ENCODE measurements at places on chromosomes 11 and 22. TPM values are rescaled to one million over a fixed set of nuclear protein-coding genes. Genes with fewer than 3 reads are reported as not detected.

- no peaks in the 10 kb centered on the region for H3K36me3 ChIP-seq
- no peak for DNase-seq
- H3K27me3 ChIP-seq, result peaks cover 43% of the 10 kb centered on the region
- H3K4me1 ChIP-seq, result no peaks in the 10 kb centered on the region
Observed at GRCh38 chr11:71114124-71114851, 138.1 kb downstream of the SHANK2 start.

DNA sequence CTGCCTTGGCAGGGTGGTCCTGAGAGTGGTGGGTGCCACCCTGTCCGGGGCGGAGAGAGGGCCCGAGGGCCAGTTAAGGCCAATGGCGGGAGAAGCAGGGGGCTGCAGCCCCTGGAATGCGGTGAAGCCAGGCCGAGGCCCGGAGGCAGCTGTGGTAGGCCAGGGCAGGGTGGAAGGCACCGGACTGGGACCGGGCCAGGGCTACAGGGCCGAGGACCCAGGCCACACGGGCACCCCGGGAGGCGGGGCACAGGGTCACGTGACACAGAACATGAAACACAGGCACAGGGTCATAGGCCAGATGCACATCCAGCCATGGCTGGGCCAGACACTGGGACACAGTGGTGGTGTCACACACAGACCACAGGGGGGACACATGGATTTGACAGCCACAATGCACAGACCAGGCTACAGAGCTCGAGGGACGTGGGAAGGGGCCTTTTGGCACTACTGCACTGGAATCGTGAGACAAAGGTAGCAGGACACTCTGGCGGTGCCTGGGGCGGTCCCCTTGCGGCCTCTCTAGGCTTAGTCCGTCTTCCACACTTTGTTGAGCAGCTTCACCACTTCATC, 2.8 kb downstream of the SLC25A1 start:
- no peaks in the 10 kb centered on the region for H3K27me3 ChIP-seq
- no peak for DNase-seq
- H3K4me1 ChIP-seq, result peaks cover 68% of the 10 kb centered on the region
- H3K27ac ChIP-seq, result no peak overlapping the region

DNA sequence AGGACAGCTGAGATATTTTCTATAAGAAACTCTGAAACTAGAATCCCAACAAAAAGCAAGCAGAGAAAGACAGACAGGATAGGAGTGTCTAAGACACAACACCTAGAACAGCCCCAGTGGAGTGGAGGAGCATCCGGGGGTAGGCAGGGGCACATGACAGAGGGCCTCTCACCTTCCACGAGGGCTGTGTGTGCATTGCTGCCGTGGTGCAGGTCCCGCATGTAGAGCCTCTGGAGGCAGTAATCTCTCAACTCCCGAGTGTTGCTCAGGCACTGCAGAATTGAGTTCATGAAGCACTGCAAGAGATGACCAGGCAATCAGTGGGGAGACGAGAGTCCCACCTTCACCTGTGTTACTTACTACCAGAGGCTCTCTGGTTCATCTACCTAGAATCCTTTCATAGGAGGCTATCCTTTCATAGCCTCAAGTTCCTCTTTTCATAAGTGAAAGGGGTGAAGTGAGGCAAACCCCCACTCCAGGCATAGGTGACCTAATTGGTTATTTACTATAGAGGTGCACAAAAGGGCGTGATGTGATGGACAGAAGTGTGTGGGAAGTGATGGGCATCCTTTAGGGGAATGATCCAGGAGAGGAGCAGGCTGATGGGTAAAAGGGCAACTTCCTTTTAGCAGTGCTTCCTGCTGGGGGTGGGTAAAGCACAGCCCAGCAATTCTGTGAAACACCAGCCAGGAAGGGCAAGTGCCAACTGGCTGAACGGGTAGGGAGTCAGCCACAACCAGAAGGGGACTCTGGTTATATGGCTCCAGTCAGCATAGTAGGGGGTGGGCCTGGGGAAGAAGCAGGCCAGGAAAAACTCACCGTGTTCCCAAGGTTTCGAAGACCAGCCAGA, 13.1 kb upstream of the MFRP start:
- H3K27me3 ChIP-seq, result peaks cover 12% of the 10 kb centered on the region
- no peaks in the 10 kb centered on the region for H3K36me3 ChIP-seq
- no peak for DNase-seq
- H3K4me3 ChIP-seq, result no peak overlapping the region

DNA sequence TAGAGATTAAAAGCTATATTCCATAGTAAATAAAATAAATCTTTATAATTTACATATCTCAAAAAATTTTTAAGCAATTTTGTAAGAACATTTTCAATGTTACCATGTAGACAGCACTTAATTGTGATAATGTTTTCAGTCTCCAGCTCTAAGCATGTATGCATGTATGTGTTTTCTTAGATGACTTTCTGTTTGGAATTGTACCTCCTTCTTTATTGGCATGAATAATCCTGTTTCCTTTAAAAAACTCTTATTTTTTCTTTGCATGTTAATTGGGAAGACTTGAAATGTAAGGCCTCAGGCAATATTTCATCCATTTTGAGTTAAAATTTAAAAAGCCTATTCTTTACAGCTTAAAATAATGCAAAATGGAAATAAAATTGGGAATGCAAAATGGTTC, 2.0 kb upstream of the OR2AG1 start:
- H3K4me3 ChIP-seq, result no peak overlapping the region
- H3K36me3 ChIP-seq, result no peaks in the 10 kb centered on the region
- no peaks in the 10 kb centered on the region for H3K27me3 ChIP-seq
- no peak overlapping the region for H3K27ac ChIP-seq
- no peaks in the 10 kb centered on the region for H3K4me1 ChIP-seq

DNA sequence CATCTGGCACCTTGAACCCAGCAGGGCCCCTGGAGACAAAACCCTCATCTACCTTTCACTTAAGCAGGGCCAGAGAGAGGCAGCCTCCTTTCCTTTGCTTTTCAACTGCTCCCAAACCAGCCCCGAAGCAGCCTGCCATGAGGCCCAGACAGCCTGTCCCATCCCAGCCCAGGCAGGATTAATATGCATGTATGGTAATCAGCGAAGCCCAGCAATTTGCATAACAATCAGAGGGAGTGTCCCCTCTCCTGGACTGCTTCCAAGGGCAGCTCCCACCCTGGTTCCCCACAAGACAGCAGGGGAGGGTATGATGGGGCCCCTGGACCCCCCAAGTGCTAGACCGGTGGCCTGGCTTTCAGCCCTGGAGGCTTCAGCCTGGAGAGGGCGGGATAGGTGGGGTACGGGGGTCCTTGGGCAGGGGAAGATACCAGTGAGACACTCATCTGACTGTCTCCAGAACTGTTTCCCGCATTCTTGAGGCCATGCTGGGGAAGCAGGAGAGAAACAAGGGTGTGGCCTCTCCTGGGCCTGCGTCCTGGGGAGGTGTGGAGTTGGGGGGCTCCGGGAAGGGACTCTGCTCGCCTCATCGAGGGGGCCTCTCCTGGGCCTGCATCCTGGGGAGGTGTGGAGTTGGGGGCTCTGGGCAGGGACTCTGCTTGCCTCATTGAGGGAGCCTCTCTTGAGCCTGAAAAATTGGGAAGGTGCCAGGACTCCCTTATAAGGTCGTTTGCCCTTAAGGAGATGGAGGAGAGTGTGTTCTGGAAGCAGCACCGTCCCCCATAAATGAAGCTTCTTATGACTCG, 93.2 kb upstream of the PRR5 start:
- no peak overlapping the region for H3K4me3 ChIP-seq
- no peaks in the 10 kb centered on the region for H3K4me1 ChIP-seq
- no peaks in the 10 kb centered on the region for H3K36me3 ChIP-seq
- DNase-seq, result no peak

GRCh38 chr11:63908631-63909401, 8.1 kb downstream of the RCOR2 start:
- H3K27ac ChIP-seq, result no peak overlapping the region
- H3K36me3 ChIP-seq, result peaks cover 70% of the 10 kb centered on the region
- no peak for DNase-seq
- H3K27me3 ChIP-seq, result no peaks in the 10 kb centered on the region
- H3K4me1 ChIP-seq, result peaks cover 18% of the 10 kb centered on the region

GRCh38 chr11:1456596-1457325, 29.8 kb downstream of the MOB2 start:
- H3K4me3 ChIP-seq, result no peak overlapping the region
- peaks cover 19% of the 10 kb centered on the region for H3K4me1 ChIP-seq
- H3K36me3 ChIP-seq, result no peaks in the 10 kb centered on the region
- no peak overlapping the region for H3K27ac ChIP-seq

GRCh38 chr22:26672060-26672471, 14.7 kb downstream of the MIAT start:
- H3K4me1 ChIP-seq, result peaks cover 44% of the 10 kb centered on the region
- peak overlapping the region; percentile 82 for H3K4me3 ChIP-seq
- H3K27me3 ChIP-seq, result no peaks in the 10 kb centered on the region
- peak overlapping the region; percentile 96 for H3K27ac ChIP-seq
- no peaks in the 10 kb centered on the region for H3K36me3 ChIP-seq
- DNase-seq, result peak; percentile 75

DNA sequence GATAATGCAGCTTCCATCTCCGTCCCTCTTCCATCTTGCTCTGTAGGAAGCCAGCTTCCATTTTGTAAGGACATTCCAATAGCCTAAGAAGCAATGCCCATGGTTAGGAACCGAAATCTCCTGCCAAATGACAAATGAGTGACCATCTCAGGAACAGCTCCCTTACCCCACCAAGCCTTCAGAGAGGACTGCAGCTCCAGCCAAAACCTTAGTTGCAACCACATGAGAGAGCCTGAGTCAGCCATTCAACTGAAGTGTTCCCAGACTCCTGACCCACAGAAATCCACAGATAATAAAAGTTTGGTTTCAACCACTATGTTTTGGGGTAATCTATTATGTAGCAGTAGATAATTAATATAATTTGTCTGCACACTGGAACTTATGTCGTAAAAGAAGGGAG, 51.7 kb upstream of the LDLRAD3 start:
- H3K27me3 ChIP-seq, result no peaks in the 10 kb centered on the region
- no peak overlapping the region for H3K4me3 ChIP-seq
- peaks cover 13% of the 10 kb centered on the region for H3K4me1 ChIP-seq
- no peak overlapping the region for H3K27ac ChIP-seq
- no peak for DNase-seq

DNA sequence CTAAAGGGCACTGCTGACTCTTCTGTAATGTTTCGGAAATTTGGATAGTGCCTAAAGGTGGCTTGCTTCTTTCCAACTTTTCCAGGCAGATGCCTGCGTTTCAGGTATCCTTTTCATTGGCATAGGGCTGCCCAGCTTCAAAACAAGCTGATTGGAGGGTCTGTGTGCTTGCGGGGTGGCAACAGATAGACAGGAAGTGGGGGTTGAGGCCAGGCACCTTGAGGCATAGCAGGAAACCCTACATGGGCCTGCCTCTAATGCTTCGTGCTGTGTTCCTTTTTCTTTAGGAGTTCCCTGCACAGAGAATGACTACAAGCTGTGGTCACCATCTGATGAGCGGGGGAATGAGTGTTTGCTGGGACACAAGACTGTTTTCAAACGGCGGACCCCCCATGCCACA, 92.2 kb upstream of the SORL1-AS1 start:
- DNase-seq, result no peak
- H3K4me3 ChIP-seq, result no peak overlapping the region
- H3K4me1 ChIP-seq, result no peaks in the 10 kb centered on the region
- H3K36me3 ChIP-seq, result peaks cover 3% of the 10 kb centered on the region

DNA sequence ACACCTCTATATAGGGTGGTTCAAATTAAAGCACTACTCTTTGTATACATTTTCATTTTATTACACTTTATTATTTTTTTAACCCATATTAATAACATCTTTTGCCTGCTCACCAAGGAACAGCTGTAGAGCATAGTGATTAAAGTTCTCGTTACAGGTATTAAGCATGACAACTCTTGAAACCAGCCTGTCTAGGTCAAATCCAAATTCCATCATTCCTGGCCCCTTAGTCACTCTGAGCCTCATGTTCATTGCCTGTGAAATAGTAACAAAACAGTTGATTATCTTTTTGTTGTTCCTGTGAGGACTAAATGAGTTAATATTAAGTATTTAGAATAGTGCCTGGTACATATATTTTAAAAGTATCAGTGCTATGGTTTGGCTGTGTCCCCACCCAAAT, 334.5 kb downstream of the RAB38 start:
- H3K36me3 ChIP-seq, result no peaks in the 10 kb centered on the region
- DNase-seq, result no peak
- no peaks in the 10 kb centered on the region for H3K4me1 ChIP-seq
- H3K4me3 ChIP-seq, result no peak overlapping the region
- H3K27me3 ChIP-seq, result no peaks in the 10 kb centered on the region

- H3K4me1 ChIP-seq, result peaks cover 30% of the 10 kb centered on the region
- no peaks in the 10 kb centered on the region for H3K27me3 ChIP-seq
- no peak for DNase-seq
- H3K36me3 ChIP-seq, result peaks cover 3% of the 10 kb centered on the region
- no peak overlapping the region for H3K4me3 ChIP-seq
Observed at GRCh38 chr11:3058753-3059664, 1.8 kb upstream of the CARS1 start.

DNA sequence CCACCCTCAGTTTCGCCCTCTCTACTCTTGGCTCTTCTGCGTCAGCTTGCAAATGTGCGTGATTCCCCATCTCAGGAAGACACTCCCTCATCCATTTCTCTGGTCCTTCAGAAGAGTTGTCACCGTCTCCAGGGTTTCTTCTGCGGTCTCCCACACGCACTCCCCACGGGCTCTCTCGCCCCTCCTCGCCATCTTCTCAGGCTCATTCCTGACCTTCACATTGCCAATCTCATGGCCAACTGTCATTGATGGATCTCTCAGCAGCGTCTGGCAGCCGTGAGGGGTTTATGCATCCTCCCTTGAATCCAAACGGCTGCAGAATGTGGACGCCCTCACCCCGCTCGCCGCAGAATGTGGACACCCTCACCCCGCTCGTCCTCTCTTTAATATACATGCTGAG, 10.5 kb downstream of the SYNGR1 start:
- peak overlapping the region; percentile 63 for H3K27ac ChIP-seq
- no peak overlapping the region for H3K4me3 ChIP-seq
- no peak for DNase-seq
- H3K27me3 ChIP-seq, result no peaks in the 10 kb centered on the region

DNA sequence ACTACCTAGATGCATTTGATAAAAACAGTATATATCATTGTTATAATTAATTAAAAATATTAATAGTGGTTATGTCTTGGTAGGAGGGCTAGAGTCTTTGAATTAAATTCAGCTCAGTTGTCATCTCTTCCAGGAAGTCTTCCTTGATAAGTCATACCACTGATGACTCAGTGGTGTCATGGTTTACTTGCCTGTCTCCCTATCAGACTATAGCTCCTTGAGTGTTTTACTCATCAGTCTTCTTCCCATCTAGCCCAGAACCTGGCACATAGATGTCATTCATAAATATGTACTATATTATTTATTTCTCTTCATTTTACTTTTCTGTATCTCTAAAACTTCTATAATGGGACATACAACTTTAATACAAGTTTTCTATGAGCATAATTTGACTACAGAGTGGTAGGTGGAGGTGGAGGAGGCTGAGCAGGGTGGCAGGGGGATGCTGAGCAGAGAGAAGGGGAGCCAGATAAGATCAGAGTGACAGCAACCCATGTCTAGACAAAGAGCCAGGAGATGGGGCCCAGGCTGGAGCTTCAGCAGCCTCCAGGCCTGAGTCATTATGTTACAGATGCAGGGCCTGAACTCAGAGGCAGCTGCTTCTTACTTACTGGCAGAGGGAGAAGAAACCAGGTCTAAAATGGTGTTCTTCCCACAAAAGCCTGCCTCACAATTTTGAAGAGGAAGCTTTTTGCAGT, 82.3 kb upstream of the PHOX2A start:
- H3K27me3 ChIP-seq, result no peaks in the 10 kb centered on the region
- no peaks in the 10 kb centered on the region for H3K4me1 ChIP-seq
- no peak overlapping the region for H3K4me3 ChIP-seq
- H3K27ac ChIP-seq, result no peak overlapping the region
- DNase-seq, result no peak
- peaks cover 7% of the 10 kb centered on the region for H3K36me3 ChIP-seq

Gene OOSP3
- not detected for total RNA-seq

Gene GP1BB
- 28.7 TPM for total RNA-seq

Gene KRTAP5-10
- total RNA-seq, result 1.1 TPM

Gene PKNOX2
- 1.5 TPM for total RNA-seq

Gene CABP2
- total RNA-seq, result not detected

Gene AMOTL1
- 86.9 TPM for total RNA-seq

Gene BDNF
- total RNA-seq, result 0.62 TPM

Gene TUB
- total RNA-seq, result 3.3 TPM

Gene NLRP14
- total RNA-seq, result not detected

Measured in suprapubic skin (tissue), 4 donors.